ENCODE measurements at places on chromosomes 7 and 10.

GRCh38 chr7:46524350-46524749 is 603.3 kb upstream of the IGFBP3 start:
- no peak for DNase-seq

DNA sequence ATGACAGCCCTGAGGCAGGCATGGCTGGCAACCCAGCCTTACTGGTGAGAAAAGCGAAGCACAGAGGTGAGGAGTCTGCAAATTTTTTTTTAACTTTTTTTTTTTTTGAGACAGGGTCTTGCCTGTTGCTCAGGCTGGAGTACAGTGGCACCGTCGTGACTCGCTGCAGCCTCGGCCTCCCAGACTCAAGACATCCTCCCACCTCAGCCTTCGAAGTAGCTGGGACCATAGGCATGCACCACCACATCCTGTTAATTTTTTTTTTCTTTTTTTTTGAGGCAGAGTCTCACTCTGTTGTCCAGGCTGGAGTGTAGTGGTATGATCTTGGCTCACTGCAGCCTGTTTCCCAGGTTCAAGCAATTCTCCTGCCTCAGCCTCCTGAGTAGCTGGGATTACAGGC is 35.1 kb upstream of the DLG5 start:
- no peak for DNase-seq

GRCh38 chr10:30857803-30858202 is 173.9 kb downstream of the ZNF438 start:
- DNase-seq: no peak

DNA sequence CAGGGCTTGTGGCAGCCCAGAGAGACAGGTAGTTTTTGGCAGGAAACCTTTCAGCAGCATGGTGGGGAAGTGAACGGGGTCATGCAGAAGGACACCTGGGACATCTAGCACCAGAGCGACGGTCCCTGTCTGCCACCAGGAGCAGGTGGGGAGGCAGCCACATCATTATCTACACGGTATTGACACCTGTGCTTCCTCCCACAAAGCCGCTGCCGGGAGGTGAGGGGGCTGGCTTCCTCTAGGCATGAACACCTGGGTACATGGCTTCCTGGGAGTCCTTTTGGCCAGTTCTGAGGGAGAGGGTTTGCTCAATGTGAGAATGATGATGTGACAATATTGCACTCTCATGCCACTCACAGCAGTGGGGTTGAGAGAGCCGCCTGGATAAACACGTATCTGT is 275.2 kb downstream of the ACTR3B start:
- no peak for DNase-seq

DNA sequence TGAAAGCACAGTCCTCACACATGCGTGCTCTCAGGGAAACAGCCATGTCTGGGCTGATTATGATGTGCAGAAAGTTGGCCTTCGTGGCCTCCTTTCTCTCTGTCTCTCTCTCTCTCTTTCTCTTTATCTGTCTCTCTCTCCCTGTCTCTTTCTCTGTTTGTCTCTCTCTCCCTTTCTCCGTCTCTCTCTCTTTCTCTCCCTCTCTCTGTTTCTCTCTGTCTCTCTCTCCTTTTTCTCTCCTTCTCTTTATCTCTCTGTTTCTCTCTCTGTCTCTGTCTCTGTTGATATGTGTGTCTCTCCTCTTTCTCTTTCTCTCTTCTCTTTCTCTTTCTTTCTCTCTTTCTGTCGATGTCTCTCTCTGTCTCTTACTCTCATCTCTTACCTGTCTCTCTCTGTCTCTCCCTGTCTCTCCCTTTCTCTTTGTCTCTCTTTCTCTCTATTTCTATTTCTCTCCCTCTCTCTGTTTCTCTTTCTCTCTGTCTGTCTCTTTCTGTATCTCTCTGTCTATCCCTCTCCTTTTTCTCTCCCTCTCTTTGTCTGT is 105.4 kb upstream of the MPP7 start:
- no peak for DNase-seq

DNA sequence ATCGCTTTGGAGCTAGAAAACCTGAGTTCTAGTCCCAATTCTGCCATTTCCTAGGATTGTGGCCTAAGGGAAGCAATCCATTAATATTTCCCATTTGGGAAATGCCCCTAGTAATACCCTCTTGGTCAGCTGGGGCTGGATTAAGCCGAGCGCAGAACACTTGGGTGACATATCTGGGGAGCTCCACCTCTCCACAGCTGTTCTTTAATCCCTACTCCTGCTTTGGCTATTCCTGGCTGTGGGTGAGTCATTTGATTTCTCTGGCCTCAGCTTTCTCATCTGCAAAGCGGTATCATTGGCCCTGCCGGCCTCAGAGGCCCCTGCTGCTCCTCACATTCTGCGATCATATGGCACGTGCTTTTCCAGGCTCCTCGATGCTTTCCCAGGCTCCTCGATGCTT is 108.3 kb downstream of the BUB3 start:
- DNase-seq: no peak

Data from HEK293T (cell line).